GDM1 (cell line): ENCODE measurements at places on chromosomes 11 and 22.

- DNase-seq = no peak
These were observed 41.1 kb upstream of the TPBGL start for GRCh38 chr11:75199412-75199955.

GRCh38 chr11:27837895-27838563 is 137.8 kb upstream of the BDNF start:
- no peak for DNase-seq

- no peak for DNase-seq
These were observed 16.2 kb upstream of the RAC2 start for GRCh38 chr22:37260155-37260795.

- no peak for DNase-seq
These were observed 10.8 kb downstream of the SYT12 start for GRCh38 chr11:67033661-67034166.

DNA sequence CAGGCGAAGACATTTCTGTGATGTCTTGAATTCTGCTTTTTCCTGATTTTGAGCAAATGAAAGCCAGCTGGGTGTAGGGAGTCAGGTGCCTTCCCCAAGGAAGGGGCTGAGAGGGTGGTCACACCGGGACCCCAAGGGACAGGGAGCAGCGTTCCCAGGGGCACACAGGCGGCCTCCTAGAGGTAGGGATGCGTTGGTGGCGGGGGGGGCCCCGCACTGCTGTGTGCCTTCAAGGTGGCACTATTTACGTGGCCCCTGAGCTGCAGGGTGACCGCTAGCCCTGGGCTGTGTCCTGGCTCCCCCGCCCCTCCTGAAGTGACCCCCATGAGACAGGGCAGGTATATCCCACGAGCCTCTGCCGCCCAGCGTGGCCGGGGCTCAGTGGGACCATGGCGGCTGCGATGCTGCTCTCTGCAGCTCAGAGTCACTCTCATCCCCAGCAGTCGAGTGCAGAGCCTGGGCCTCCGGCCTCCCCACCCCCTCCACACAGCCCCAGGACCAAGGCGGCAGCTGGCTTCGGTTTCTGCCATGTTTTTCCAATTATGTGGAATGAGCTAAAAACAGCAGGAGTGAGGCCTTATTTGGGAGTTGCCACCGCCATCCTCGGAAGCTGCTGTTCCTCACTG is 60.9 kb downstream of the LRP5 start:
- no peak for DNase-seq

DNA sequence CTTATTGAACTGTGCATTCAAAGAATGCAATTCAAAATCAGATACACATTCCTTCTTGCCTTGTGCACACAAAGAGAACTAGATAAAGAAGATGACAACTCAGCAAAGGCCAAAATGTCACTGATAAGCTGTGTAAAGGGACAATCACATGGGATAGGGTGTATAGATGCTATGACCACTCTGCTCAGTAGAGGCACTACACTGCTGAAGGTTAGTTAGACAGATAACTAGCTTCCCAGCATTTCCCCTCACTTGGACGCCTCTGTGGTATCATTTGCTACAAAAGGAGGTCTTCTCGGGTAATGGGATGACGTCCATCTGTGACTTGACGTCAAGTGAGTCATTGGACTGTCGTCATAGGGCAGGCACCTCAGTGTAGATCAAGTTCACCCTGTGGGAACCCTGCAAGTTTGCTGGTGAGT is 424.9 kb upstream of the CCDC90B start:
- no peak for DNase-seq

DNA sequence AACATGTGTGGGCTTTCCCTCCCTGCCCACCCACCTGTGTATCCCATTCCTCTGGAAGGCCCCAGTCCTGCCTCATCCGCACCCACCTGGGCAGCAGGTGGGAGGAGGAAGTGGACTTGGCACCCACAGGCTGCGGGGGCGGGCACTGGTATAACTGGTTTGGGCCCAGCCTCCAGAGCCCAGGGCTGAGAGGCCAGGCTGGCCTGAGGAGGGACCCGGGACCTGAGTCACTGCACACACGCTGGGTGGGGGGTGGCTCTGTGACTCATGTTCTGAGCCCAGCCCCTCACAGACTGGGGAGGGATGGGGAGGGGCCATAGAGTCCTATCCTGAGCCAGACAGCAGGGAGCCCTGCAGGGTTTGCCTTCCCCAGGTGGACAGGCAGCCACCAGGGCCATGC is 16.7 kb downstream of the PHLDA2 start:
- no peak for DNase-seq

DNA sequence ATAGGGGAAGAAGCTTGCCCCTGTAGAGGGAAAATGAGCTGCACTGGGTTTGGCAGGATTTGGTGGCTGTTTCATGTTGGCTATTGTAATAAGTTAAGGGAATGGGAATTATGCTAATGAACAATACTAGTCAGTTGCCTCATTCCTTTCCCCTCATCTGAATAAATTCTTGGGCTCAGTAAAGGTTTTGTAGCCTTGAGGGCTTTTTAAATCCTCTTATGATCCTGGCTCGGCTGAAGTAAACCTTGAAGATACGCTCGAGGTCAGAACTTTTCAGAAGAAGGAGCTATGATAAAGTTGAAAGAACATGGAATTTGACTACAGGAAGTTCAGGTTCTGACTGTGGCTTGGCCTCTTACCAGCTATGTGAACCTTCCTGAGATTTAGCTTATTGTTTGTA is 448.7 kb downstream of the RAB38 start:
- no peak for DNase-seq

DNA sequence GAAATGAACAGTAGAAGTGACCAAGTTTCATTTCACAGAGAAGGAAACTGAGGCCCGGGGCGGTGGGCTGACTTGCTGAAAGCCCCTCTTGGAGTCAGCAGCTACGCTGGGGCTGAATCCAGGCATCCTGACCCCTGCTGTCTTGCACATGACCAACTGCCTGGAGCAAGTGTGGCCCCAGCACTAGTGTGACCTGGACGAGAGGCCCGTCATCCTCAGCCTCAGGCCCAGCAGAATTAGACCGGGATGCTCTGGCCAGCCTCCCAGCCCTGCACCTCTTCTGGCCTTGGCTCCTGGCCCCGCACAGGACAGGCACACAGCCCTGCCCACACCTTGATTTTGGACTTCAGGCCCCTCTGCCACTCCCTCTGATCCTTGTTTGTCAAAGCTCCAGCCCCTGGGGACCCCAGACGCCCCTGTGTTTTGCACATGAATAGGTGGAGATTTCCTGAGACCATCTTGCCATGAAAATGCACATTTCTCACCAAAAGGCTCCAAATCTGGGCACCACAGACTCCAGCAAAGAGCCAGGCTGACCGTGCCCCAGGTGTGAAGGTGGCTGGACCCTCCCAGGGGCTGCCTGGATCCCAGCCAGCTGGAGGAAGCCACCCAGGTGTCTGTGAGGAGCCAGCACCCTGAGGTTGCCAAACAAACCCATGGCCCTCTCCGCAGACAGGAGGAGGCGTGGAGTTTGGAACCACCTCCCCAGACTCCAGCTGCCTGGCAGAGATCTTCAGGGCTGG is 24.9 kb downstream of the FGF4 start:
- DNase-seq = no peak

- DNase-seq = no peak
These were observed 219.8 kb downstream of the ETS1 start for GRCh38 chr11:128367573-128367972.

DNA sequence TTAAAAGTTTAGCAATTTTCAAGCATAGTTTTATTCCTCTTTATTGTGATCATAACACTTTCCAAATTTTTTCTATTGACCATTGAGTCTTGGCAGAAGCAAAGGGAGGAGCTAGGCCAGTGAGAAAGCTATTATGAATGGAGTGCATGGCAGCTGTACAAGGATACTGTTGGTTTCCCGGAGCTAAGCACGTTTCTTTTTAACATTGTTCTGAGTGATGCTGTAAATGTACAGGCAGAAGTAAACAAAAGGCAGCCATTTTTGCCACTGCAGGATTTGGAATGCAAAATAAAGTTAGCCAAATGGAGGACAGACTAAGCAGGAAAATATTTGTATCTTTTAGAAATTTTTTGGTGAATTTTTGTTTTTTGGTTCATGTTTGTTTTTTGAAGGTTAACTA is 16.2 kb downstream of the CBL start:
- DNase-seq = no peak

DNA sequence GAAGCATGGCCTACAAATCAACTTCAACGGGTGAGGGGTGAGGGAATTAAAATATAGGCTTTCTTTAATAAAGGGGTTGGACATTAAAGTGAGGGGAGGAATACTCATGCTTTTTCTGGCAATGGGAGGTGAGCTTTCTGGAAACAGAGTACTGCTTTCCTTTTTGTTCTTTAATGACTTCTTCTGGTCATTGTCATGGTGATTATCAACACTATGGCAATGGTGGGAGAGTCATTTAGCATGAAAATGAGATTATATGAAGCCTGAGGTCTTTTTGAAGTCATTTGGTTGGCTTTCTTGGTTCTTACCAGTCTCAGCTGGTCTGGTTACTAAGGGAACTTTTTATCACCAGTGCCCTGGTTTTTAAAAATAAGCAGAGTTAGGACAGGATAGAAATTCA is 475.8 kb upstream of the LRRC4C start:
- DNase-seq = no peak

GRCh38 chr22:42763965-42764480 is 43.4 kb upstream of the A4GALT start:
- DNase-seq = no peak

DNA sequence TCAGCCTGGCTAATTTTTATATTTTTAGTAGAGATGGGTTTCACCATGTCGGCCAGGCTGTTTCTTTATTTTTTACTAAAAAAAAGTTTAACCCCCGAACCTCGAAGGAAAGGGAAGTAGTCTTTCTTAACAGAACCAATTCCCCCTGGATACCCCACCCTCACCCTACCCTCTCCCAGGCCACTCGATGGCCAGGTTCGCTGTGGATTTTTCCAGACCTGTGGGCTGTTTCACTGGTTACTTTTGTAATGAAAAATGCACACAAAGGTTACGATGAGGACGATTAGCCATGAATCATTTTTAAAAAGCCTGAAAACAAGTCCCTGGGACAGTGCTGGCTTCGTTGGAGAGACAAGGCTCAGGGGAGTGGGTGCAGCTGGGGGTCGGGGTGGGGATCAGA is 2.5 kb downstream of the TSPO start:
- DNase-seq = no peak

GRCh38 chr11:126624506-126624905 is 269.0 kb downstream of the ST3GAL4 start:
- no peak for DNase-seq

DNA sequence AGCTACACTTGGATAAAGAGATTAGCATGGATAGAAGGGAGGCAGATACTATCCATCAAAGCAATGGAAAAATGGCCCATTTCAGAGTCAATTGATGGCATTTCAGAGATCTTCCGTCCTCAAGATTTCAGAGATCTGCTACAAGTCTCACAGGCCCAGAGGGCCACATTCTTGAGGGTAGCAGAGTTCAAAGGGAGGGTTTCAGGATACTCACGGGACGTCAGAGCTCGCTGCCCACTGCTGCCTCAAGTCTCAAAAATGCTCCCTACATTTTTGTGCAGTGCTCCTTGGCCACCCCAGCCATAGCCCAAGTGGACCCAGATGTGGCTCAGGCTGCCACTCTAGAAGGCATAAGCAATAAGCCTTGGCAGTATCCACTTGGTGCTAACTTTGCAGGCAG is 24.9 kb downstream of the RTL6 start:
- no peak for DNase-seq

DNA sequence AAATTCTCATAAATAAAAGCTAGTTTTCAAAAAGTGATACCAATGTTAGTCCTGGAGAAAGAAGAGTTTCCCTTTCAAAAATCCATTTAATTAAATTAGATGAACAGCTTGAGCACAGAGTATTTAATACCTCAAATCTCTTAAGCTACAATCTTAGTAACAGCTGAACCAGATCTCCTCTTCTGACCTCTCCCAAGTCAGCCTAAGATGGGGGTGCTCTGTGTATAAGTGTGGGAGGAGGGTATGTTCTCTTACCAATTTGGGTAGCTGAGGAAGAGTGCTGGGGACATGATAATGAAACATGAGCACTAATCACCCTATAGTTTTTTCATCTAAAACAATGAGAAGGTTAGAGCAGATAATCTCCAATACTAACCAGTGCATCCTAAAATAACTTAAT is 9.6 kb downstream of the TPH1 start:
- no peak for DNase-seq

DNA sequence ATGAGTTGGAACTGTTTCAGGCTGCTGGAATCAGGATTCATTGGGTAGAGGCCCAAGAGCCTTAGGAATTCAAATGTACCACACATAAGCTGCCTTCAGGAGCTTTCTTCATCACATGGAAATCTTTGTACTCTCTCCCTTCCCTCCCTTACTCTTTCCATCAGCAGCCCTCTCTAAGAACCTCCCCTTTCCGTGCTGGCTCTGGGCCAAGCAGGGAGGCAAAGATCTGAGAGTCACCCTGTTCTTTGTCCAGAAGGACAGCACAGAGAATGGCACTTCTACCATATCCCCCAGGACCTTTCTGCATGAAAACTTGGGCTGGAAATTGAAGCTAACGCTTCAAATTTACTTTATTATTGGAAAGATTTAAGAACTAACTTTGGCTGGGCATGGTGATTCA is 20.7 kb upstream of the TPBGL start:
- DNase-seq = no peak

GRCh38 chr11:64229090-64229743 is 1.1 kb upstream of the DNAJC4 start:
- no peak for DNase-seq

DNA sequence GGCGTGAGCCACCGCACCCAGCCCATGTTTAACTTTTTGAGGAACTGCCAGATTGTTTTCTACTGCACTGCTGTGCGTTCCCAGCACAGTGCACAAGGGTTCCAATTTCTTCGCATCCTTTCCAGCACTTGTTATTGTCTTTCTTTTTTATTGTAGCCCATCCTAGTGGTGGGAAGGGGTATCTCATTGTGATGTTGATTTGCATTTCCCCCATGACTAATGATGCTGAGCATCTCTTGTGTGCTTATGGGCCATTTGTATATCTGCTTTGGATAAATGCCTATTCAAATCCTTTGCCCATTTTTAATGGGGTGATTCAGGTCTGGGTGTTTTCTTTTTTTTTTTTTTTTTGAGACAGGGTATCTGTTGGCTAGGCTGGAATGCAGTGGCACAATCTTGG is 36.6 kb upstream of the SYT7 start:
- DNase-seq = no peak

DNA sequence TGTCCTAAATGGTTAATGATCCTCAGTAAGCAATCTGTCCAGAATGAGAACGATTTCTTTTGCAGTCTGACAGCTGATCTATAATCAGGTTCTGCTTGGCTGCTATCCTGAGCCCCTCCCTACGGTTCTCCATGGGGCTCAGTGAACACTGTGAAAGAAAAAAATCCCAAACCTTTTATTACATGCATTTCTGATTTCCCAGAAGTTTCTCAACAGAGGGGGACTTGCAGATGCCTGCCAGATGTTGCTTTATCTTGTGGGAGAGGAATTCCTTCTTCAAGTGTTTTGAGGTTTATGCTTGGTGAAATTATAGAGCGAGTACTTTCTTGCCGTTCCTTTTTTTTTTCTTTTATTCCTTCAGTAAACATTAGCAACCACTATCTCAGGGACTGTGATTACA is 531.9 kb upstream of the ISX start:
- no peak for DNase-seq

DNA sequence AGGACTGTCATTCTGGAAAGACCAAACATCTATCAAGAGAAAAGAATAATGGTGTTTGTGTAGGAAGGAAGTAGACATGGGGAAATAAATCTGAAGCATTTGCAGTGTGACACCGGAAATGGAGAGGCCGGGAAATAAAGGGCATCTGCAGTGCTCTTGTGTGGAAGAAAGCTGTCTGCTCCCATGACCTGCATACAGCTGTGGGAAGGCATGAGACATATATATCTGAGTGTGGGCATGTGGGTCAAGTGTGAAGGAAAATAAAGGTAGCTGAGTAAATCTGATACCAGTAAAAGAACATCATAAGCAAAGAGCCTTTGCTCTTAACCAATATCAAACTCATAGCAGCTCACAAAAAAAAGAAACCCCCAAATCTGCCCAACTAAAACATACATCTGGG is 72.1 kb upstream of the OR5AK2 start:
- DNase-seq = no peak
